ENCODE measurements at places on chromosomes 2 and 18.

DNA sequence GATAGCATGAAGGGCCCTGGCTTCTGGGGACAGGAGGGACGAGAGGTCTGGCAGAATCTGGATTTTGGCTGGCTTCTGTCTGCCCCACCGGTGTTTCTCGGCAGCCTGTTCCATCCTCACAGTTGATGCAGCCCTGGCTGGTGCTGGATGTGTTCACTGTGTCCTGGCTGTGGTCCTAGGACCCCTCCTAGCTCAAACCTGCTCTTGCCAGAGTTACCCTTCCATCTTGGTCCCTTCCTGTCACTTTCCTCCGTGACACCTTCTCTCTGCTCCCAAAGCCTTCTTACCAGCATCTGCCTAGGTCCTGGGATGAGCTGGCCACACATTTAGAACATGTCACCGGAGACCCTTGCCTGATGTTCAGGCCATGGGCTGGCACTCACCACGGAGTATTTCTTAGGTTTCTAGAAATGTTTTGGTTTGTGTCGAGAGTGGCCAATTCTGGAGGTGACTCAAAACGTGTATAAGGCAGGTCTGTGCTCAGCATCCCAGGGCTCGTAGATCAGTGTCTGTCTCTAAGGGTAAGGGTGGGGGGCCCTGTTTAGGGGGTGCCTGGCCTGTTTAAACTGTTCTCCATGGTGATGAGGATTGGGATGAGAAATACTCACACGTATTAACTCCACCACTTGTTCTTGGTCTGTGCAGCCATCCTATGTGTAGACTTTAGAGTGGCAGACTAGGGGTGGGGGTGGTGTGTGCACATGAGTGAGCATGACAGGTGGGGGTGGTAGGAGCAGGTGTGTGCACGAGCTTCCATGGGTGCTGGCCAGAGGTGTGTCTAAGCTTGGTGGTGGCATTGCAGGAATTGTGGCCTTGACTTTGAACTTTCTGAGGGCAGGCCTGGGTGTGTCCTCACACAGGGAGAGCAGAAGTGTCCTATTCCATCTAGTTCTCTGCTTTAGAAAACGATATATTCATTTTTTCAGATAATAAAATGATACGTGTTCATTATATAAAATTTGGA, 162.7 kb downstream of the DYSF start:
- DNase-seq, result no peak

GRCh38 chr2:24914713-24915112, 5.3 kb downstream of the ADCY3 start:
- DNase-seq, result no peak

GRCh38 chr2:235606004-235606715, 112.3 kb downstream of the AGAP1 start:
- DNase-seq, result no peak

DNA sequence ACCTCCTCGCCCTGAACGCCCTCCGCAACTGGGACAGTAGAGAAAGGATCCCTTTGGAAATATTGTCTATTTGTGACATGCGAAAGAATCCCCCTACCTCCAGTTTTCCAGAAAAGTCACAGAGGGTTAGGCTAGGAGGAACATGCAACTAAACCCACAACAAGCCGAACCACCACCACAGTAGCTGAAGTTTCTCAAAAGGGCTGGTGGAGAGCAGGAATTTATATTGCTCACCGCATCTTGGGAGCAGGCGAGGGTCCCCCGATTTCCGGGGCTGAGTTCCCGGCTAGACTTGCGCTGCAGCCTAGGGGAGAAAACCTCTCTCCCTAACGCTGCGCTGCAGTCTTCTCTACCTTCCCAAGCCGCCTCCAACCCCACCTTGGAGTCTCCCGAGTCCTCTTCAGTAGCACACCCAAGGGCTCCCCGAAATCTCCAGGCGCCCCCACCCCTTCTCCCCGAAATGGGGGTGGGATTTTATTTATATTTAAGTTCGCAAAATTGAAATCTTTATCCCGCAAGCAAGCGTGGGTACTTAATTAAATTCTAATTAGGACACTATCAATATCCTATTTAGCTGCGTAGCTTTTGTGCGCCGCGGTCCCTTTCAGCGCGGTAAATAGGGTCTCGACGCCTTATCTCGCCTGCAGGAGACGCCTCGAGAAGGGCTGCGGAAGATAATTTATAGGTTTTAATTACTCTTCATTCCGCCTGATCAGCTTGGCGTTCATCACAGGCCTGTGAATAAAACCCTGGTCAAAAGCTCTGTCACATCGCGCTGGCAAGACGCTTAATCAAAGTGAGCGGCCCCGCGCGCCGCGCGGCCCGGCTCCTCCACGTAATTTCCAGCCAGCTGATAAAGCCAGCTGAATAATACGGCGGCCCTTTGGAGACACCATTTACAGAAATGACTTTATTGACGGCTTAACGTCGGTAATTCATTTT, 2.0 kb upstream of the EN1 start:
- DNase-seq, result no peak

- DNase-seq, result no peak
These were observed 255.2 kb downstream of the LPIN1 start for GRCh38 chr2:12001621-12002020.

DNA sequence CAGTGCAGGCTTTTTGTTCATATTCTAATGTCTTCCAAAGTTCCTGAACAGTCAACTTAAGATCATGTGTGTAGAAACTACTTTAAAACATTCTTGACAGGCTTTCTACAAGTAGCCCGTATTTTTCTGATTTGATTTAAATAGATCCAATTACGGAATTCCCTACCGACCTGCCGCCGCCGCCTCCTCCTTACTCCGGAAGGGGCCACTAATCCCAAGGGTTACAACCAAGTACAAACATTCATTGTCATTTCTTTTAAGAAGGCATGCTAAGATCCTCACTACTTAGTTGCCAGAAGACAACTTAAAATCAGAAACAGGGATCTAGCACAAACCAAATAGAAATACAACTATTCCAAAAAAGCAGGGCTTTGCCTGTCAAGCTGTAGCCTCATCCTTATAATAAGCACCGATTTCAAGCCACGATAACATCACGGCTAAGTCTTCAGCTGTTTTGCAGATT, 784 bp downstream of the WDR33 start:
- DNase-seq, result no peak

- no peak for DNase-seq
These were observed 118.5 kb upstream of the CD302 start for GRCh38 chr2:159916511-159916910.

DNA sequence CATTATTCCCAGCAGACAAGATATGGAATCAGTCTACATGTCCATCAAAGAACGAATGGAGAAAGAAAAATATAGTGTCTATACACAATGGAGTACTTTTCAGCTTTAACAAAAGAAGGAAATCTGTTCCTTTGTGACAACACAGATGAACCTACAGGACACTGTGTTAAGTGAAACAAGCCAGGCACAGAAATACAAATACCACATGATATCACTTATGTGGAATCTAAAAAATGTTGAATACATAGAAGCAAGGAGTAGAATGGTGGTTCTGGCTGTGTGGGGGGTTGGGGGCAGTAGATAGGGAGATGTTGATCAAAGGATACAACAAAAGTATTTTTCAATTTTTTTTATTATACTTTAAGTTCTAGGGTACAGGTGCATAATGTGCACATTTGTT, 347.7 kb upstream of the MAP2 start:
- DNase-seq, result no peak

DNA sequence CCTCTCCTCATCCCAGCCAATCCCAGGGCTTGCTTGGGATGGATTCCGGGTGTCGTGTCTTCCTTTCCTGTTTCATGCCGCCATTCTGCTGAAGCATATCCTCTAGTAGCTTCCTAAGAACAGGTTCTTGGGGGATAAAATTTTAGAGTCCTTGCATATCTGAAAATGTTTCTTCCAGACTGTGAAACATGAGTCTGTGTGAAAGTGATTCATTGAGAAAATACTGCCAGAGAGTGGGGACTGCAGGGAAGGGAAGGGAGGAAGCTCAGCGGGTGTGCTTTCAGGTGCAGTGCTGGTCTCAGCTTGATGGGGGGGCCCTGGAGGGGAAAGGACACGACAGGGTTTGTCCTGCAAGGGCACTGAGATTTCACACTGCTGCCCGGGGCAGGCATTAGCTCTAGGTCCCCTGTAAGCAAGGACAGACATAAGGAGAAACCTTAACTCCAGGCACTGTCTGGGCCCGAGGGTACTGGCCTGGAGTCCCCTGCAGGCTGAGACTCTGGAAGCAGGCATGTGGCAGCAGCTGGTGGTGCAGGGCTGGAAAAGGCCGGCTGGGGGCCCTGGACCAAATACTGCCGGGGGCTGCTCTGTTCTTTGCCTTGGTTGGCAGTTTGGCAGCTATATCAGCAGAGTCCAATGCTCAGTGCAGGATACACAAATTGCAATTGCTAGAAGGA, 97.6 kb upstream of the HS6ST1 start:
- DNase-seq, result no peak

- DNase-seq, result no peak
These were observed 1.4 kb upstream of the POLR1B start for GRCh38 chr2:112540906-112541305.

- no peak for DNase-seq
These were observed 108.7 kb downstream of the EN1 start for GRCh38 chr2:118738524-118739308.

GRCh38 chr2:126909366-126909765, 10.7 kb downstream of the TEX51 start:
- DNase-seq, result no peak

- DNase-seq, result no peak
These were observed 53.4 kb downstream of the ADI1 start for GRCh38 chr2:3465844-3466481.

DNA sequence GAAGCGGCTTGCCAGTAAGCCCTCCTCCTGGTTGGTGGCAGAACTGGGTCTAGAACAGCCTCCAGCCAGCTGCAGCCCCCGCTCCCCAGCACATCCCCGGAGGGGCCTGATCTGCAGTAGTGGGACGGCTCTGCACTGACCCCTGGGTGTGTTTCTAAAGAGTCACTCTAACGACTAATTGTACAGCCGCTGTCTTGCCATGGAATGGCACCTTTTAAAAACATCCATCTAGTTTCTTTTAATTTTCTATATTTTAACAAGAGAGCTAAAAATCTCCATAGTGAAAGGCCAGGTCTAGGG, 82.0 kb downstream of the MTCL1 start:
- DNase-seq, result no peak

DNA sequence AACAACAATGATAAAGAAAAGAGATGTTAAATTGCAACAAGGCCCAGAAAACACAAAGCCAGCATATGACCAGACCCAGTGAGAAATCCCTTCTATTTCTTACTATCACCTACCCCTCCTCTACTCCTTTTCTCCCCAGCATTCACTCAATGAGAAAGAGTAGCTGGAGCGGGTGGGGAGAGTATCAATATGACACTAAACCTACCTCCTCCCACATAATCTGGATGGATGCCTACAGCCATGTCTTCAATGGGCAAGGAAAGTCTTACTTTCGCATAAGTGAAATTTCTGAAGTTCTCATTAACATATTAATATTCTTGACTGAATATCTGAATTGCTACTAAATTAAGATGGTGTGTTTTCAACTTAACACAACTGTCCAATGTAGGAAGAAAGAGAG, 78.2 kb downstream of the AFF3 start:
- no peak for DNase-seq

DNA sequence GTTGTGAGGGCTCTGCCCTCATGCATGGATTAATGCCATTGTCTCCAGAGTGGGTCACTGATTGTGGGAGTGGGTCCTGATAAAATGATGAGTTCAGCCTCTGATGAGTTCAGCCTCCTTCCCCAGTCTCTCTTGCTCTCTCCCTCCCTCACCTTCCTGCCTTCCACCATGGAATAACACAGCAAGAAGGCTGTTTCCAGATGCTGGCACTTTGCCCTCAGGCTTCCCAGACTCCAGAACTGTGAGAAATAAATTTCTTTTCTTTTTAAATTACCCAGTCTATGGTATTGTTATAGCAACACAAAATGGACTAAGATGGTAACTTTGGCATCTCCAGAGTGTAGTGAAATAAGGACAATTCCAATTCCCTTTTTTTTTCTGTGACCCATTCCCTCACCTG, 47.1 kb upstream of the MAP4K3 start:
- no peak for DNase-seq

DNA sequence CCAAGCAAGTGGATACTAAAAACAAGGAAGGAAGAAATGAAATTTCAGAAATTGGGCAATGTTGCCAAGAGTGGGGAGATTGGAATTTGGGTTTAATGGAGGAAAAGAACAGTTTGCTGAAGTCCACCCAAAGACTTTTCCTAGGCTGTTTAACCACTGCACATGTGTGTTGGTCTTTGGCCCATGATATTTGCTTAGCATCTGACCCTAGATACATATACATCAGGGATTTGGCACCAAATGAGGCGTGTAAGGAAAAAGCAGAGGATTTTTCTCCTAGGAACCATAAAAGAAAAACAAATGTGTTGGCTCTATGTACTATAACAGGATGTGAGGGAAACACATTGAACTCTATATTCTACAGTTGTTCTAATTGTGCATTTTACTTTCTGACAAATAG, 80.7 kb upstream of the CD28 start:
- no peak for DNase-seq

DNA sequence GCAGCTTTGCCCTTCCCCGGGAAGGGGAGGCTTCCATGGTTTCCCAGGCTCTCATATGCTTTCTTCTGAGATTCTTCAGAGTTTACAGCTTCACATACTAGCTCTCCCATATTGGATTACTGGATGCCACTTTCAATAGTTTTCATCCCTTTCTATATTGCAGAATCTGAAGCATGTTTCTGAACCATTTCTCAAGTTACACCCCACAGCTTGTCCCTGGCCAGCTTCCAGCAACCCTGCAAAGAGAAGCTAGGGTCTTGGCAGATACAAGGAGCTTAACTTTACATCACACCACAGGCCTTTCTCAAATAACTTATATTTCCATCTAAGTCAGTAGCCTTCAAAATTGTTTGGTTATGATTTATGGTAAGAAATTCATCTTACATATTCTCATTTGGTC, 39.6 kb downstream of the LHCGR start:
- DNase-seq, result no peak

DNA sequence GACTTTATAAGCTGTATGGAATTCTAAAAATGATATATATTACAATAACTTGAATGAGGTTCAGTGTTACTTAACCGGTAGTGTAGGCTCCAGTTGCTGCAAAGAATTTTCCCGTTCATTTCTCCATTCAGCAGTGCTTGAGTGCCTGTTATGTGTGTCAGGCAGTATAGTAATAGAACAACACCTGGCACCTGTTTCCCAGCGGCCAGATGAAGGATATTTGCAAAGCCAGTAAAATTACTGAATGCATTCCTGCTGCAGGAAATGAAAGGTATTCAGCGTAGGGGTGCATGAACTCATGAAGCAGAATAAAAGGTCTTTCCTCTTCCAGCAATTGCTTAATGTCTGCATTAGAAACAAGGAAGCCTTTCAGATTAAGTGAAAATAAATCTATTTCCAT, 18.8 kb downstream of the YPEL5 start:
- no peak for DNase-seq

DNA sequence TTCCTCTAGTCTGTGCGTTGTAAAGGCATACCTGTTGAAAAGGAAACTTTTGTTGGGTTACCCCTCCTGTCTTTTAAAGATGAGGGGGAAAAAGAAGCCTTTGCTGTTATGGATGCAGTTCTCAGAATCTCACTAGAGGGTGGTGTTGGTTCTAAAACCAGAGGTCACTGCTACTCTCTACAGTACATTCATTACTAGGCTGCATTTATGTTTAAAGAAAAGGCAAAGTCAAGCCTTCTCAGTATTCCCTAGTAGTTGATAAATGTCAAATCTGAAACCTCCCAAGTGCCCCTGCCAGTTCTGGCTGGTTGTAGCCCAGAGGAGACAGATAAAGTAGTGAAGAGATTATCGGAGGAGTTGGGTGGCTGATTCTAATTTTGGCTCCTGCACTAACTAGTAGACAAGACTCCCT, 1.4 kb upstream of the PLCL1 start:
- DNase-seq, result no peak

All from stimulated activated CD8-positive, alpha-beta memory T cell treated with anti-CD3 and anti-CD28 coated beads, Interleukin-4, amount 100 ng/mL, for 4 hours (primary cell).